Endodermal cell (in vitro differentiated cells): ENCODE measurements at places on chromosomes 2 and 18.
A peak's percentile ranks its signal among the peaks of the same experiment; 100 is the strongest.

DNA sequence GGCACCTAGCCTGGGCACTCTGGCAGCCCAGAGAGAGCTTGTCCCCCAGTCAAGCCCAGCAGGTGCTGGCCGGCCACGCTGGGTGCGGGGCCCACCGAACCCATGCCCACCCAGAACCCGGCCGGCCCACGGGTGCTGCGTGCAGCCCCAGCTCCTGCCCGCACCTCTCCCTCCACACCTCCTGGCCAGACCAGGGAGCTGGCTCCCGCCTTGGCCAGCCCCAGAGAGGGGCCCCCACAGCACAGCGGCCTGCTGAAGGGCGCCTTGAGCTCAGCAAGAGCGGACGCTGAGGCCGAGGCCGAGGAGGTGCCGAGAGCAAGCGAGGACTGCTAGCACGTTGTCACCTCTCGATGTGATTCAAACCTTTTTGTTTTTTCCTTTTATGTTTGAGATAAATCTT, 407.0 kb upstream of the KCNJ3 start:
- no peak for DNase-seq

GRCh38 chr2:105102963-105103421, 65.1 kb downstream of the MRPS9 start:
- peak; percentile 97 for DNase-seq

GRCh38 chr2:170733798-170734600, 18.9 kb downstream of the SP5 start:
- DNase-seq, result no peak

DNA sequence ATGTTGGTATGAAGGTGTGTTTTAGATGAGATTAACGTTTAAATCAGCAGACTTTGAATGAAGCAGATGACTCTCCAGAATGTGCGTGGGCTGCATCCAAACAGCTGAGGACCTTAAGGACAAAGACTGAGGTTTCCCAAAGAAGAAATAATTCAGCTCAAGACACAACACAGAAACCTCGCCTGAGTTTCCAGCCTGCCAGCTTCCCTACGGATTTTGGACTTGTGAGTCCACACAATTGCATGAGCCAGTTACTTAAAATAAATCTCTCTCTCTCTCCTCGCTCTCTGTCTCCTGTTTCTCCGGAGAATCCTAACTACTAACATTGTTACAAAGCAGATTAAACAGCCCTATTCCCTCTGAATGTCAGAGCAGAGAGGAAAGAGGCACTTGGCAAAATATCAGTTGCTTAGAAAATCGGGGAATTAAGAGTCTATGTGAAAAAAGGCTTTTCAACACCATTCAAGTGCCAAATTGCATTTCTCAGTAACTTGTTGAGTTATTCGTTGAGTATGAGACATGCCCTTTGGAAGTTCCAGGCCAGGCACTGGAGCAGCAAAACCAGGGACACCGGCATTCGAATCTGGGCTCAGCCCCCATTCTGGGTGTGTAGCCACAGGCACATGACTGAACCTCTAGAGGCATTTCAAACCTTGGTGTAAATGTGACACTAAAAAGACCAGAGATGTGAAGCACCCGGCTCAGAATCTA, 174.6 kb upstream of the PID1 start:
- no peak for DNase-seq

- no peak for DNase-seq
Measured at GRCh38 chr2:169693360-169693759, 845 bp downstream of the CFAP210 start.

GRCh38 chr2:48479915-48480314, 50.0 kb upstream of the STON1 start:
- no peak for DNase-seq

- no peak for DNase-seq
Measured at GRCh38 chr2:7934476-7934875, 747.4 kb upstream of the ID2 start.

DNA sequence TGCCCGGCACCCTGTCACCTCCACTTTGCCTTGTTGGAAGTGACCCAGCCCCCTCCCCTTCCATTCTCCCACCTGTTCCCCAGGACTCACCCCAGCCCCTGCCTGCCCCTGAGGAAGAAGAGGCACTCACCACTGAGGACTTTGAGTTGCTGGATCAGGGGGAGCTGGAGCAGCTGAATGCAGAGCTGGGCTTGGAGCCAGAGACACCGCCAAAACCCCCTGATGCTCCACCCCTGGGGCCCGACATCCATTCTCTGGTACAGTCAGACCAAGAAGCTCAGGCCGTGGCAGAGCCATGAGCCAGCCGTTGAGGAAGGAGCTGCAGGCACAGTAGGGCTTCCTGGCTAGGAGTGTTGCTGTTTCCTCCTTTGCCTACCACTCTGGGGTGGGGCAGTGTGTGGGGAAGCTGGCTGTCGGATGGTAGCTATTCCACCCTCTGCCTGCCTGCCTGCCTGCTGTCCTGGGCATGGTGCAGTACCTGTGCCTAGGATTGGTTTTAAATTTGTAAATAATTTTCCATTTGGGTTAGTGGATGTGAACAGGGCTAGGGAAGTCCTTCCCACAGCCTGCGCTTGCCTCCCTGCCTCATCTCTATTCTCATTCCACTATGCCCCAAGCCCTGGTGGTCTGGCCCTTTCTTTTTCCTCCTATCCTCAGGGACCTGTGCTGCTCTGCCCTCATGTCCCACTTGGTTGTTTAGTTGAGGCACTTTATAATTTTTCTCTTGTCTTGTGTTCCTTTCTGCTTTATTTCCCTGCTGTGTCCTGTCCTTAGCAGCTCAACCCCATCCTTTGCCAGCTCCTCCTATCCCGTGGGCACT, 4.5 kb downstream of the RETREG2 start:
- no peak for DNase-seq

- no peak for DNase-seq
Measured at GRCh38 chr2:104923665-104924064, 69.8 kb downstream of the POU3F3 start.

- DNase-seq, result no peak
Measured at GRCh38 chr18:34933909-34934661, 107.1 kb upstream of the MAPRE2 start.

- no peak for DNase-seq
Measured at GRCh38 chr2:144471305-144472045, 48.4 kb downstream of the ZEB2 start.

- no peak for DNase-seq
Measured at GRCh38 chr2:80256782-80257167, 47.8 kb downstream of the LRRTM1 start.

GRCh38 chr2:107681936-107682335, 144.8 kb upstream of the RGPD4 start:
- peak; percentile 74 for DNase-seq

DNA sequence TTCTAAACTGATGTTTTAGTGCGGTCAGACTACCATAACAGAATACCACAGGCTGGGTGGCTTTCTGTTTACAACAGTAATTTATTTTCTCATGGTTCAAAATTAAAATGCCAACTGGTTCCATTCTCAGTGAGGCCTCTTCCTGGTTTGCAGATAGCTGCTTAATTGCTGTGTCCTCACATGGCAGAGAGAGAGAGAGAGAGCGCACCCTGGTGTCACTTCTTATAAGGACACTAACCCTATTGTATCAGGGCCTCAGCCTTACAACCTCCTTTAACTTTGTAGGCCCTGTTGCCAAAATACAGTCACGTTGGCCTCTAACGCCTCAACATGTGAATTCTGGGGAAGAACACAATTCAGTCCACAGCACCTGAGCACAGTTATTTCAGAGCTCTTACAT, 37.5 kb upstream of the ZNF385B start:
- DNase-seq, result peak; percentile 91

DNA sequence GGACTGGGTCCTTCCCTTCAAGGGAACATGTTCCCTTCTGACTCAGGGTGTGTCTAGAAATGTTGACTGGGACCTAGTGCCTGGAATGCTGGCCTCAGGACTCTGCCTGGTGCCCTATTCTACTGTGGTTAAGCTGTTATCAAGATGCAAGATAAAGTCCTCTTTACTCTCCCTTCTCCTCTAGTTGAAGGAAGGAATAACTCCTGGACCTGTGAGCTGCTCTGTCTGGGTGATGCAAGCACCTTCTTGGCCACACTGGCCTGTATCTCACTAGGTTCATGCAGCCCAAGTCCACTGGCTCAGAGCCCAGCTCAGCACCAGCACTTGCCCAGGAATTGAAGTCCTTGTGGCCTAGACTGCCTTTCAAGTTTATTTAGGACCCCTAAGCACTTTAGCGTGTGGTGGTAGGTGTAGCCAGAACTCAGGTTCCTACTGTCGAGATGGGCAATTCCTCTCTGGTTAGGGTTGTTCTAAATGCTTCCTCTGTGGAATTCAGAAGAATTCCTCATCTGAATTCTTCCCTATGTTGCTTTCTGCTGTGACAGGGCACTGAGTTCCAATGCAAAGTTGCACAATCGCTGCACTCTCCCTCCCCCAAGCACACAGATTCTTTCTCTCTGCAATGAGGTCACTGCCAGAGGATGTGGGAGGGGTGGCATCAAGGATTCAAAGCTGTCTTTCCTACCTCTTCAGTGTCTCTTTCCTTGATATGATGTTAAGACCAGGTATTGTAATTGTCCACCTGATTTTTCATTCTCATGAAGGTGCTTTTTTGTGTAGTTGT, 54.7 kb downstream of the VWC2L start:
- DNase-seq, result no peak

- peak; percentile 77 for DNase-seq
Measured at GRCh38 chr2:20781656-20782265, 41.1 kb downstream of the LDAH start.
